ENCODE measurements at places on chromosomes 13 and 19.

DNA sequence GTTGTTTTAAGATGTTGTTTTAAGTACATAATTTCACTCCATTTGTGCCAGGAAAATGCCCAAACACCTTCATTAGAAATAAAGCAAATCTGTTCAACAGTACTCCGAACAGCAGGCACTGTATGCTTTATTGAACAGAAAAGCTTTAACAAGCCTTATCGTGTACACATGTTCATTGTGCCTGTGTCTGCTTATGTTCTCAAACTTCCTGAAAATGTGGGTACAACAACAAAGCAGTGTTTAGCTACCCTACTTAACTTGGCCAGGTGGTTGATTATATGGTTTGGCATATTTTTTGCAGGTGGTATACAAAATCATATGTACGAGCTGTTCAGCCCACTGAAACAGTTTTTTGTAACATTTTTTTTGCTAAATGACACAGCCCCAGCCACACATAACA is 718.0 kb downstream of the DACH1 start:
- no peak for DNase-seq

GRCh38 chr13:92991692-92992091 is 234.9 kb upstream of the GPC6 start:
- no peak for DNase-seq

GRCh38 chr19:18049385-18049784 is 37.3 kb downstream of the IL12RB1 start:
- no peak for DNase-seq

DNA sequence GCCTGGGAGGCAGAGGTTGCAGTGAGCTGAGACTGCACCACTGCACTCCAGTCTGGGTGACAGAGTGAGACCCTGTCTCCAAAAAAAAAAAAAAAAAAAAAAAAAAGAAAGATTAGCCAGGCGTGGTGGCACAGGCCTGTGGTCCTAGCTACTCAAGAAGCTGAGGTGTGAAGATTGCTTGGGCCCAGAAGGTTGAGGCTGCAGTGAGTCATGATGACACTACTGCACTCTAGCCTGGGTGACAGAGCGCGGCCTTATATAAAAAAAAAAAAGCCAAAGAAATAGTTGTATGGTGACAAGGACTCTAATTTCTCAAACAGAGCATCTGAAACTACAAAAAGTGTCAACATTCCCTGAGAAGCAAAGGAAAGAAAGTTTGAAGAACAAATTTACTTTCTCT is 3.4 kb downstream of the PBX4 start:
- peak; percentile 64 for DNase-seq

DNA sequence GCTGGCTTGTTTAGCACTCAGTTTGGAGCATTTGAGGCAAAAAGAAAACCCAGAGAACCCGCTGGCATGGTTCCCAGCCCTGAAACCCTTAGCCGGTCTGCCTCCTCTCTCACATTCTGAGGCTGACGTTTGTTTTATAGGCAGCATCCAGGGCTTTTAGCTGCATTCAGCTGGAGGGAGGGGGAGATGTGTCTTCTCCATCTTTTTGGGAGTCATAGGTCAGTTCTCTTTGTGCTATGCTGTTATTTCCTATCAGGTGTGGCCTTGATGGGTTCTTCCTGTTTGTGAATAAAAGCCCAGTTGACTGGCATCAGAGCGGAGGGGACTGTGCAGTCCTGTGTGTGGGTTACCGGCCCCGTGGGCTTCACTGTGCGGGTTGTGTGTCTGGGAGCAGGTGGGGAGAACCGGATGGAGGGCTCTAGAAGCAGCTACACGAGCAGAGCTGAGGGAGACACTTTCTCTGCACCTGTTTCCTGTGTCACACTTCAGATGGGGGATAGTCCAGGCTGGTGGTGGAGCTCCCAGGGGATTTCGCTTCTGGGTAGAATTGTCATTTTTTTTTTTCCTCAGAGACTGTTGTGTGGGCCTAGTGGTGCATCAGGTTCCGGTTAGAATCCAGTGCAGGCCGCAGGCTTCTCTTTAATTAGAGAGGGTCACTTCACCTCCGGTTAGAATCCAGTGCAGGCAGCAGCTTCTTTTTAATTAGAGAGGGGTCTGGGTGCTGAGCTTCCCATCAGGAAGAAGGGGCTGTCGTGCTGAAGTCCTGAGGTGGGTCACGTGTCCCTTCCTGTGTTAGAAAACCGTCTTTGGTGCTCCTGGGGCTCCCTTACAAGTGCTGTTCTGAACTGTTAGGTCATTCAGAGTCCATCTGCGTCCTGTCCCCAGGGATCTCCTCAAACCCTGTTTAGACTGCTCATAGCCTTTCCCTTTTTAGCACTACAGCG is 69.6 kb downstream of the ARHGEF7 start:
- DNase-seq: no peak

- DNase-seq: no peak
Observed at GRCh38 chr13:106377931-106378662, 157.4 kb downstream of the EFNB2 start.

DNA sequence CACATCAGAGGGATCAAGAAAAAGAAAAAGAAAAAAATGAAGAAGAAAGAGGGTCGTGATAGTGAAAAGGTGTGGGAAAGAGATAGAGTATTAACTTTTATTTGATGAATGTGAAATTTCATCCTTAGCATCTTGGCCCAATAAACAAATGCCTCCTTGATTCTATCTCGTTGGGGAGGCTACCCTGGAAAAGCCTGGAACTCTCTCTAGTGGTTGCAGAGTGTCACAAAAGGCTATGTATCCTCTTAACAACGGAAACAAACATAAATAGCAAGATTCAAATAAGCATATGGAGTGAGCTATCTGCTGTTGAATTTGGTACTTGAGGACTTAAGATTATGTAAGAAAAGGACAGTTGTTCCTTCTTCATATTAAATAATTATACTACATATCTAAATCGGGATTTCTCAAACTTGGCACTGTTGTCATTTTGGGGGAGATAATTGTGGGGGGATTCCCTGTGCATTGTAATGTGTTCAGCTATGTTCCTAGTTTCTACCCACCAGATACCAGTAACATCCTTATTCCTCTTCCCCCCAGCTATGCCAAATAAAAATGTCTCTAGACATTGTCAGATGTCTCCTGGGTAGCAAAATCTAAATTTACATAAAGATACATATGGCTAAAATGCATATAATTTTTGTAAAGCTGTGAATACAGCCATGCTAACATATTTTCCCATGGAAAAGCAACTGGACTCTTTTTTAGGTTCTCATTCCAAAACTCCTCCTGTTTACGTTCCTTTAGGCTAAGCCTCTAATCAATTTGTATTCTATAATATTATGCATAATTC is 557.2 kb downstream of the DCT start:
- no peak for DNase-seq

DNA sequence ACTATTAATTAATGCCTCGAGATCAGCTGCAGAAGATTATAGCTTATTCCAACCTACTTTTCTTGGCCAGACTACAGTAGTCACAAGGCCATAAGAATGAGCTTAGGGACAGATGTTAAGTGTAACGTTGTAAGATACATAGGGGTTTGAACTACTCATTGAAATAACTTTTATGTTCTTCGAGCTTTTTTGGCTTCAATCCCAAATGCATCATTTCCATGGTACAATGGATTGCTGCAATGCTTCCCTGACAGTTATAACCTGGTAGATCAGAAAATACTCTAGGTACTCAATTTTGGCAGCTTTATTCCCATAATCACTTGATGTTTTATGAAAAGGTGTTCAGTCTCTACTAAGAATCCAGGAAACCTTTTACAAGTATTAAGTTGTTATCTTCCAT is 2216.7 kb upstream of the PCDH20 start:
- DNase-seq: no peak

DNA sequence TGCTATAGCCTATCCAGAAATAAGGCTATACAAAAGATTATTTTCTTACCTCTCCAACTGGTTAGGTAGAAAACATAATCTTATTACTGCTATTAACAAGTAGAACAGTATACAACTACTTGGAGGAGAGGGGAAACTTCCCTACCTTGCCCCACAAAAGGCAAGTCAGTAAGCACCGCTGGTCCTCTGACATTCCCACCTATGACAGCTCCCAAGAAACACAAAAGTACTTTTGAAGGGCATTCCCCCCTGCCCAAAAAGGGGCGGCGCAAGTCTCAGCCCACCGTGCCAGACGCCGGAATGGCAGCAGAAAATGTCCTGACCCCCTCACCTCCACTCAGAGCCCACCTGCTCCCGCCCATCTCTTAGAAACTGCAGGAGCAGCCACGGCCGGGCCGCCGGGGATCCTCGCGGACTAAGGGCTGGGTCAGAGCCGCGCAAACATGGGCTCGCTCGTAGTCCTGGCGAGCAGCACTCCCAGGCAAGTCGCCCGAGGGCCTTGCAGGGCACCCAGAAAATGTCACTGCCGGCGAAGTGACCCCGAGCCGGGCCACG is 437 bp downstream of the SUCLA2 start:
- DNase-seq: peak; percentile 30

DNA sequence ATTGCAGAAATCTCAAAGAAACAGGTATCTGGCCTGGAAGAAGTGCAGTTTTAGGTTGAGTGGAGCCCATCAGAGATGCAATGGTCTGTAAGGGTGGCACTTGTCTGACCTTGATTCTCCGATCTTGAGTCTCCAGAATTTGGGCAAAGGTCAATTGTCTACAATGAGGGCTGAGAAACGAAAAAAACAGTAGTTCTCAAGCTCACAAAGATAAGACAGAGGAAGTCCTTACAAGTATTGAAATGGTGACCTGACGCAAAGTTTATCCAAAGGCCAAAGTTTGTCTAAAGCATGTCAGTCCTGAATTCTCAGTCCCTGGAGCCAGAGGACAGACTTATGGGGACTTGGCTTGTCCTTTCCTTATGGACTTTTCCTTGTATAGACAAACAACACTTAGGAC is 40.3 kb downstream of the CYSLTR2 start:
- no peak for DNase-seq

- no peak for DNase-seq
Observed at GRCh38 chr19:45477713-45478453, 10.1 kb downstream of the FOSB start.
